ENCODE measurements at places on chromosomes 4 and X.
A peak's percentile ranks its signal among the peaks of the same experiment; 100 is the strongest.

DNA sequence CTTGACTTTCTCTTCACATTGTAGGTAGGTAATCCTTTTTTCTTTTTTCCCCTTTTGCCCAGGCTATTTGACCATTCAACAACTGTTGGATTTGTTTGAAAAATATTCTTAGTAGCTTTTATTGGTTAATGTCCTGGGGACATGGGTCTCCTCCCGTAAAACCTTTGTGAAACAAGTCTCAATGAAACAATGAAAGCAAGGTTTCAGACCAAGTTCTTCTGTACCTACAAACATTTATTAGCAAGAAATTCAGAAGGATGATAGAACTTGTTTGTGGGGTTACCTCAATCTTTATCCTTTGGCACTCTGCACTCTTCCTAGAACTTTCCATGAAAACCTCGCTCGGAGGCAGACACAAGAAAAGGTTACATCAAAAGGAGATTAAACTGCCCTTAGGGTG lies 190.7 kb upstream of the ANK2 start:
- DNase-seq, result no peak

- peak; percentile 25 for DNase-seq
Observed at GRCh38 chrX:119008110-119008744, 33.8 kb downstream of the LONRF3 start.

- no peak for DNase-seq
Observed at GRCh38 chrX:143466130-143466529, 51.1 kb downstream of the SPANXN3 start.

GRCh38 chr4:97216046-97216445 lies 927.2 kb downstream of the STPG2 start:
- no peak for DNase-seq

Measured in SW480 (cell line).